ENCODE measurements at places on chromosomes 7 and 10. TPM values are rescaled to one million over a fixed set of nuclear protein-coding genes. Genes with fewer than 3 reads are reported as not detected.

DNA sequence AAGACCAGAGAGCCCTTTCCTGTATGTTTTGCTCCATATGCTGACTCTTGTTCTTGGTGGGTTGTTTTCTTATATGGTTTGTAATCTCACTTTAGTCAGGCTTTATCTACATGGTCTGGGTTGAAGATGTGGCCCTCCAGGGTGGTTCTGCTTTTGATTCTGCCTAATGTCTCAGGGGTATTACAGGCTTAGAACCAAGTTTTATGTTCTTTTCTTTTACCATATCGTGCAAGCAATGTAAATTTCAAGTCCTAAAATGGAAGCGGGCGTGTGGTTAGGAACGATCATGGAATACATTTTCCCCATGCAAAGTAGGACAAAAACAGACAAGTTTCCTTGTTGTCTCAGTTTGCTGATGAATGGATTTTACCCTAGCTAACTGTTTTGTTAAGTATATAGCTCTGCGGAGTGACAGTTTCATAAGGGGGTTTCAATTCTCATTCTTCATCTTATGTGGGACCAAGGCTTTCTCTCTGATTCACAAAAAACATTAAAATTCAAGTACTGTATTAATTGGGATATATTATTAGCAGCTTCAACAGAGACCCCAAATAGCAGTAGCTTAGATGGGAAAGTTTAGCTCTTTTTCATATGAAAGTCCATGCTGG is 58.7 kb downstream of the MTURN start:
- no peak for DNase-seq

TFR2 gene
- 5.8 TPM for total RNA-seq

- no peak for DNase-seq
Measured at GRCh38 chr10:32981760-32982159, 23.7 kb upstream of the ITGB1 start.

CYP2E1 gene
- total RNA-seq = 1.4 TPM

- no peak for DNase-seq
Measured at GRCh38 chr7:44105832-44106231, 1.7 kb downstream of the AEBP1 start.

- no peak for DNase-seq
Measured at GRCh38 chr7:106459397-106460072, 174.8 kb upstream of the NAMPT start.

CRYGN gene
- total RNA-seq = 0.35 TPM

PRLHR gene
- total RNA-seq = not detected

DNA sequence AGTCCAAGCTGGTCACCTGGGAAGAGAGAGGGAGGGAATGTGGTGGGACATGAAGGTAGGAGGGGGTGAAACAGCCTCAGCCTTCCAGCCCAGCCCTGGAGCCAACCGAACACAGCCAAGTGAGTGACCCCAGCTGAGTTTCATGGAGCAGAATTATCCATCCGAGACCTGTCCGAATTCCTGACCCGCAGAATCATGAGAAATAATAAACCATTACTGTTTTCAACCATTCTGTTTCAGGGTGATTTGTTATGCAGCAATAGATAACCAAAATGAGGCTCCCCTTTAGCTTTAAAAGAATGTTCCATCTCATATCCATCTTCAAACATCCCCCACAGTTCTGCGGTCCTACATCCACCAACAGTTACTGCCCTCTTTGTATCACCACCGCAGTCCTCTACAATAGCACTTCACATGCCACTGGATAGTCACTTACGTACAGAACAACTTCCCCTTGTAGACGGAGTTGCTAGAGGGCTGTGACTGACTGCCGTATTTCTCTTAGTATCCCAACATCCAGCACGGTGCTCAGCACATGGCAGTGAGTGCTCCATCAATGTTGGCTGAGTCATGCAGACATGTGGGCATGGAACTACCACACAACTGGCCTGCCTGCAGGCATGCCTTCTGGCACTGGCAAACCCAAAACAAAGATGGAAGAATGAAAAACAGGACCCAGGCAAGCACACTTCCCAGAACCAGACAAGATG is 18.5 kb downstream of the KIAA1549 start:
- no peak for DNase-seq

DNA sequence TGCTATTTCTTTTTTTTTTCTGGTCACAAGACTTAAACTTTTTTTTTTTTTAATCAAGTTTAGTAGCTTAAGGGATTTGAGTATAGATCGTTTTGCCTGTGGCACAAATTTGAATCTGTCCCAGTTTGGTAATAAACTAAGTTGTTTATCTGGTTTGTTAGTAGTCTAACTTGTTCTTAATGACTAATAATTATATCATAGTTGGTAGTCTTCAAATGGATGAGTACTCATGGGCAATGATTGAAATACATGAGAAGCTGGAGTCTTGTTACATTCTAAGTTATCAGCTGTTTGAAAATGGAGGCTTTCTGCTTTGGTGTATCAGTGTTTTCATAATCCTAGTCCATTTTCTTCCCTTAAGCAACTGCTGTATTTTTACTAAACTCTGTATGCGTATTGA is 12.3 kb downstream of the BTAF1 start:
- no peak for DNase-seq

DNA sequence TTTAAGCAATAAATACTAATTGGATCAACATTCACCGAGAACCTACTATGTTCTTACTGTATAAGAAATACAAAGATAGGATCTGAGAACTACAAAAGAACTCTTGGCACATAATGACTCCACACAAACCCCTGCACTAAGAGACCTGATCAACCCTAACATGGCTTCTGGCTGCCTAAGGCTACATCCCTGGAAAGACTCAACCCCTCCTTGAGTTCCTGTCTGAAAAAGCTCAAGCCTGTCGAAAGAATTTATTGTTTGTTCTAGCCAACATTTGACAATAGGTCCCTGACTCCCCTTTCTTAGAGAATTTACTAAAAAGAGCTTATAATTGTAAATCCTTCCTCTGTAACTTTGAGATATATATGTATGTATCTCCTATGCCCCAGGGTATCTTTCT is 125.3 kb upstream of the SGCE start:
- no peak for DNase-seq

DNA sequence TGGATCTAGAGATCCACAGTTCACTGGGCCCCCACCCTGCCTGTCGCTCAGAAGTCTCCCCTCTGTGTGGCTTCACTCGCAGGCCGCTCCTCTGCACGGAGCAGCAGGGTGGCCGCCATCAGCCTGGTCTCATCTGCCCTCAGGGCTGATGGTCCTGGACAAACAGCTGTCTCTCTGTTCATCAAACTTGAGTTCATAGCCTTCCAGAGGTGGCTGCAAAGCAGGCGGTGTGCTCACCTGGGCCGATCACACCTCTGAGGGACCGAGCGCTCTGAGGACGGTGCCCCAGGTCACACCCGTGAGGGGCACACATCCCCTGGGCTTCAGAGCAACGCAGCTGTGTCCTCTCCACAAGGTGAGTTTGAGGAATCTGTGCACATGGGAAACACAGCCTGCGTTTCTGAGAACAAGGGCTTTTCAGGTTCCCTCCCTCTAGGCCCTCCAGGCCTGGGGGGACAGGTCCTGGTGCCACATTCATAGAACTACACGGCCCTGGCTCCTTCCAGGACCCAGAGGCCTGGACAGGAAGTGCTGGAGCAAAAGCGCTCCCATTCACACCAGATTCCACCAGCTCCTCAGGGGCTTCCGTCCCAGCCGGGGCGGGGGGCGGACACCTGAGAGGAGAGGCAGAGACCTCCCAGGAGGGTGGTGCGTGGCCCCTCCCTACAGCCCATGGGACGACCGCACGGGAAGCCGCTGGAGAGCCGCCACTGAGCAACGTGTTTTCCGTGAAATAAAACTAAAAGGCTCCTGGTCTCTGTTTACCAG is 31.2 kb upstream of the FAM20C start:
- no peak for DNase-seq

DNA sequence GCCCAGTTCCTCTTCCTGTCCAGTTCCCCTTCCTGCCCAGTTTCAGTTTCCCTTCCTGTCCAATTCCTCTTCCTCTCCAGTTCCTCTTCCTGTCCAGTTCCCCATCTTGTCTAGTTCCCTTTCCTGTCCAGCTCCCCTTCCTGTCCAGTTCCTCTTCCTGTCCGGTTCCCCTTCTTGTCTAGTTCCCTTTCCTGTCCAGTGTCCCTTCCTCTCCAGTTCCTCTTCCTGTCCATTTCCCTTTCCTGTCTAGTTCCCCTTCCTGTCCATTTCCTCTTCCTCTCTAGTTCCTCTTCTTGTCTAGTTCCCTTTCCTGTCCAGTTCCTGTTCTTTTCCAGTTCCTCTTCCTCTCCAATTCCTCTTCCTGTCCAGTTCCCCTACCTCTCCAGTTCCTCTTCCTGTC is 68.1 kb upstream of the ADCY1 start:
- DNase-seq = no peak

Data from activated T-cell treated with anti-CD3 and anti-CD28 coated beads, Interleukin-2, amount 50 U/mL, for 72 hours (primary cell).